ENCODE measurements at places on chromosomes 2 and 18. TPM values are rescaled to one million over a fixed set of nuclear protein-coding genes. Genes with fewer than 3 reads are reported as not detected.

DNA sequence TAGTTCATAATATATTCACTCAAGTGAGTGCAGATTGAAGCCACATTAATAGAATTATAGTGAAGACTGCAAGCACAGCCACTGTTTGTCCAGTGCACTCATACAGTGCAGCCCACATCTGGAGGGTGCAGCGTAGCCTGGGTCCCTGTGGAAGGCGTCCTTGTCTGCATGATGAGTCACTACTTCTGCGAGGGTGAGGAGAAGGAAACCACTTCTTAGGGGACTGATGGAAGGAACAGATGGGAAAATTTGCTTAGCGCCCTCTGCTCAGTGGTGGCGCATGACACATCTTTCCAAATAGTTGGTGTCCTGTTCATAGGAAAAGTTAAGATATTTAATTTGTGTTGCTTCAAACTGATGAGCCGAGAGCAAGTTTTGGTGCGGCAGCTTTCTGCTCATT lies 330.4 kb upstream of the SMIM21 start:
- no peak overlapping the region for H3K27ac ChIP-seq
- H3K36me3 ChIP-seq, result no peaks in the 10 kb centered on the region
- H3K4me3 ChIP-seq, result no peak overlapping the region
- no peak for DNase-seq
- H3K27me3 ChIP-seq, result peaks cover 5% of the 10 kb centered on the region
- H3K4me1 ChIP-seq, result no peaks in the 10 kb centered on the region

GRCh38 chr2:169637620-169638019 lies 53.5 kb downstream of the PPIG start:
- H3K4me3 ChIP-seq, result no peak overlapping the region
- no peak for DNase-seq
- H3K27ac ChIP-seq, result no peak overlapping the region
- no peaks in the 10 kb centered on the region for H3K27me3 ChIP-seq
- no peaks in the 10 kb centered on the region for H3K4me1 ChIP-seq

- no peak overlapping the region for H3K27ac ChIP-seq
- H3K4me3 ChIP-seq, result no peak overlapping the region
- H3K36me3 ChIP-seq, result no peaks in the 10 kb centered on the region
- H3K4me1 ChIP-seq, result no peaks in the 10 kb centered on the region
- no peak for DNase-seq
These were observed 141.0 kb downstream of the UXS1 start for GRCh38 chr2:106053116-106053515.

DNA sequence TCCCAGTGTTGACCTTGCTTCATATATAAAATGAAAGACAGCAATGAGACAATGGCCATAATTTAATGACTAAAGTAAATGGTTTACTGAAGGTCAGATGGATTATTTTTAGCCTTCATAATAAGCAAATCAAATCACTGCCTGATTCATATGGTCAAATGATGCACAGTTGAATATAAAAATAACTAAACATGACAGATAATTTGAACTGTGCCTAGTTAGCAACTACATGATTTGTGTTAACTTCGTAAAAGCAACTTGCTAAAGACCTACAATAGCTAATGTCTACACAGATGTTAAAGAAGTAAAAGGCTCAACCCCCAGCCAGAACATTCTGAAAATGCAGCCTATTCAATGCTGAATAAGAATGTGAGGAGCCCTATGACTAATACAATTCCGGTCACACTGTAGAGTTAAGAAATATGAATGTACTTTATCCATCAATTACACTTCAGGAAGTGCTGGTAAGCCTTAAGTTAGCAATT lies 590.8 kb upstream of the CDH2 start:
- H3K27me3 ChIP-seq, result no peaks in the 10 kb centered on the region
- no peaks in the 10 kb centered on the region for H3K36me3 ChIP-seq
- no peak for DNase-seq
- H3K4me1 ChIP-seq, result no peaks in the 10 kb centered on the region
- no peak overlapping the region for H3K4me3 ChIP-seq

DNA sequence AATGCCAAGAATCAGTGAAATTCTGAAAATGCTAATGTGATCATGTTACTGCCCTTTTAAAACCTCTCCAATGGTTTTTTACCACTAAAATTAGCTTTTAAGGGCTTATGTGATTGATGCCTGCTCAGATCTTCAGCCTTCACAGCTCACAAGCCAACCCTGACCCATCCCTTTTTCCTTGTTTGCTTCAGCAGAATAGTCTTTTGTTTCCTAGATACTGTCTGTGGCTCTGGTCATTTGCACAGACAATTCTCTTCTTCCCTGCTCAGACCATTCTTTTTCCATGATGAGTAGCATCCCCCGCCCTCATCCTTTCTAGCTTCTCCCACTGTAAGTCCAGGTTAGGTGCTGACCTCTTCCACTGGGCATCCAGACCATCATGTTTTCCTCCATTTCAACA lies 164.9 kb upstream of the NT5C1B start:
- no peaks in the 10 kb centered on the region for H3K27me3 ChIP-seq
- no peak overlapping the region for H3K4me3 ChIP-seq
- H3K4me1 ChIP-seq, result no peaks in the 10 kb centered on the region
- DNase-seq, result no peak
- H3K27ac ChIP-seq, result no peak overlapping the region
- H3K36me3 ChIP-seq, result no peaks in the 10 kb centered on the region

DNA sequence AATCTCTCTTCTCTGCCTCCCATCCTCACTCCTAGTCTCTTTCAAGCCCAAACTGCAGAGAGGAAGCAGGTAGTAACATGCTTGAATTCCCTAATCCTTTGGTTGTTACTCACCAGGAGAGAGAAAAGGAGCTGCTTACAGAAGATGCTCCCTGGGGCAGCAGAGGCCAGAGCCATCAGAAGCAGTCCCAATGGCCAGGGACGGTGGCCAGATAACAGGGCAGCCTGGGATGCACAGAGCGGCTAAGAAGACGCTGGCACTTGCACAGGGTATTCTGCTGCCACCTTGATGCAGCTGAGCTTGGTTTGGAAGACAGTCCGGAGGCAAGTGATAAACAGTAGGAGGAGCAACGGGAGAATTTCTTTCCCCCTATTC lies 250 bp downstream of the DSC1 start:
- H3K4me1 ChIP-seq, result no peaks in the 10 kb centered on the region
- H3K27me3 ChIP-seq, result no peaks in the 10 kb centered on the region
- H3K36me3 ChIP-seq, result no peaks in the 10 kb centered on the region
- no peak overlapping the region for H3K4me3 ChIP-seq

- H3K4me3 ChIP-seq, result no peak overlapping the region
- no peak overlapping the region for H3K27ac ChIP-seq
- no peaks in the 10 kb centered on the region for H3K36me3 ChIP-seq
- no peaks in the 10 kb centered on the region for H3K27me3 ChIP-seq
- peaks cover 42% of the 10 kb centered on the region for H3K4me1 ChIP-seq
- no peak for DNase-seq
These were observed 268.0 kb downstream of the DYSF start for GRCh38 chr2:71721362-71721665.

DNA sequence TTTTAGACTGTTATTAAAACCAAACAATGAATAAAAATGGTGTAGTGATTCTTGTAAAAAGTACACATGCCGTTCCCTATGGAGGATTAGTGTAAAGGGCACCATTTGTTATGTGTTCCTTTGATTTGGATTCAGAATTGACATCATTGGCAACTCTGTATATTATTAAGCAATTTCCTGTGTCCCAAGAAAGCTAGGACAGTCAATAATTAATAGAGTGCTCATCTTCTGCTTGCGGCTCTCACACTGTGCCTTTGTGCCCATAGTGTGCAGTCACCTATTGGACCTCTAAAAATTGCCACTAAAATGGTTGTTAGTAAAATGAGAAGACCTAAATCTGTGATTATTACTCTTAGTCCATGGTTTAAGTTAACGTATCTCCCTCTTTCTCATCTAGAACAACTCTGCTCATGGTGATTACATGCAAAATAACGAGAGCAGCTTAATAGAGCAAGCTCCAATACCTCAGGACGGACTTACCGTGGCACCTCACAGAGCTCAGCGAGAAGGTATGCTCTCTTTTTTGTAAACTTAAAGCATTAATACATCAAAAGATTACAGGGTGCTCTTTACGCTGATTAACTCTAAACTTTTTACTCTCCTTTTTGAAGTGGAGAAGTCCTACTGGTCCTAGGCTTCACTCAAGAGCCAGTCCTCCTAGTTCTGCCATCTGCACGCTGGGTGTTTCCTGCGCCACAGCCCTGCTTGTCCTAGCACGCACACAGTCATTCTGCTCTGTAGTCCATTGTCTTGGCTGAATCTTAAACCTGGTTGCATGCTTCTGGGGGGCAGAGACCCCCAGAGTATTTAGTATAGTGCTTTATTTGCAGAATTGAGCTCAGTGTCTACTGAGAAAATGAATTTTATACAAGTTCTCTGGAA lies 16.7 kb downstream of the ZCCHC2 start:
- H3K27ac ChIP-seq, result no peak overlapping the region
- no peaks in the 10 kb centered on the region for H3K36me3 ChIP-seq
- H3K4me1 ChIP-seq, result peaks cover 16% of the 10 kb centered on the region
- DNase-seq, result no peak
- no peak overlapping the region for H3K4me3 ChIP-seq

GRCh38 chr18:71352618-71353017 lies 1063.8 kb downstream of the SOCS6 start:
- H3K27ac ChIP-seq, result no peak overlapping the region
- H3K4me1 ChIP-seq, result no peaks in the 10 kb centered on the region
- no peak for DNase-seq
- H3K27me3 ChIP-seq, result no peaks in the 10 kb centered on the region
- no peak overlapping the region for H3K4me3 ChIP-seq

- no peak overlapping the region for H3K4me3 ChIP-seq
- peaks cover 21% of the 10 kb centered on the region for H3K4me1 ChIP-seq
- no peaks in the 10 kb centered on the region for H3K36me3 ChIP-seq
These were observed 2.7 kb downstream of the LRP1B start for GRCh38 chr2:142128105-142128504.

DNA sequence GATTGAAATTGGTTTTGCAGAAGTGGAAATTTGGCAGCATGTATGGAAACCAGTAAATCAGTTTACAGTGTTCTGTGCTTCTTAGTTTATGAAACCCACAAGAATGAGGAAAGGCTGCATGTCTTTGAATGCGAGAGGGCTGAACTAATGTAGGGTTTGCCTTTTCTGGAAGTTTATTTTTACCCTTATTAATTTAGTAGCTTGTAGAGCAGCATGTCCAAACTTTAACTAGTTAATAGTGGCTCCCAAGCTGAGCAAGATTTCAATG lies 50.4 kb downstream of the LDLRAD4 start:
- no peak overlapping the region for H3K4me3 ChIP-seq

GRCh38 chr2:233143700-233144331 lies 83.7 kb downstream of the INPP5D start:
- H3K4me1 ChIP-seq, result no peaks in the 10 kb centered on the region
- no peak overlapping the region for H3K27ac ChIP-seq
- no peak overlapping the region for H3K4me3 ChIP-seq
- DNase-seq, result no peak
- no peaks in the 10 kb centered on the region for H3K36me3 ChIP-seq

DNA sequence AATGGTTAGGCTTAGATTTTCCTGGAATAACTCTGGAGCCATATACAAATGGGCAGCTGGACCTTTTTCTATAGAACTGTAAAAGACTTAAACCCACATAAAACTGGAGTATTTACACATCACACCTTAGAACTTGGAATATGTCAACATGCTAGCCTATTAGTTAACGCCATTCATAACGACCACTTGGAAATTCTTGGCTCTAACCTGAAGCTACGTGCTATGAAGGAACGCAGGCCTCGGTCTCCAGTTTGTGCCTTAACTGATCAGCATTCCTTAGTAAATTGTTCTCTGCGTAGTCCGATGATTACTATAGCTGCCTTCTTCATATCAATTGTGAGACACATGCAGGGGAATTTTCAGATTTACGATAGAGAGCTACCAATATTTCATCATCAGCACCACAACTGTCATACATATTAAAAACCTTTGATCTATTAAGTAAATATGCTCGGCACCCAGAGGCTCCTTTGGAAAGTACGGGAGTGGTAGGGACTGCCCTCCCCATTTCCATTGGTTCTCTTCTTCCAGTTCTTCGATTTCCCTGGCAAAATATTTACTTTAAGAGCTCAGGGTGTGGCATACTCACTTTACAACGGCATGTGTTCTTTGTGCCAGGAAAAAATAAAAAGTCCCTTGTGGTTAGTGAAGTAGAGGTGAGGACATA lies 17.5 kb upstream of the CCL20 start:
- no peaks in the 10 kb centered on the region for H3K36me3 ChIP-seq
- H3K27me3 ChIP-seq, result no peaks in the 10 kb centered on the region
- no peaks in the 10 kb centered on the region for H3K4me1 ChIP-seq
- no peak overlapping the region for H3K27ac ChIP-seq

GRCh38 chr2:194294156-194294555 lies 1362.9 kb upstream of the SLC39A10 start:
- no peak overlapping the region for H3K27ac ChIP-seq
- no peak overlapping the region for H3K4me3 ChIP-seq
- H3K4me1 ChIP-seq, result no peaks in the 10 kb centered on the region
- no peaks in the 10 kb centered on the region for H3K27me3 ChIP-seq
- no peak for DNase-seq
- H3K36me3 ChIP-seq, result no peaks in the 10 kb centered on the region

- no peaks in the 10 kb centered on the region for H3K27me3 ChIP-seq
- DNase-seq, result no peak
- no peak overlapping the region for H3K4me3 ChIP-seq
- H3K4me1 ChIP-seq, result no peaks in the 10 kb centered on the region
- H3K36me3 ChIP-seq, result no peaks in the 10 kb centered on the region
These were observed 28.3 kb upstream of the NT5DC4 start for GRCh38 chr2:112692495-112692911.

Gene CD8A
- total RNA-seq, result 0.48 TPM

Gene ADCYAP1
- total RNA-seq, result not detected

Measured in heart right ventricle (tissue), 16 donors.